ENCODE measurements at places on chromosomes 3 and 15.
A peak's percentile ranks its signal among the peaks of the same experiment; 100 is the strongest.

- no peak for DNase-seq
Measured at GRCh38 chr3:148938936-148939335, 52.4 kb upstream of the GYG1 start.

DNA sequence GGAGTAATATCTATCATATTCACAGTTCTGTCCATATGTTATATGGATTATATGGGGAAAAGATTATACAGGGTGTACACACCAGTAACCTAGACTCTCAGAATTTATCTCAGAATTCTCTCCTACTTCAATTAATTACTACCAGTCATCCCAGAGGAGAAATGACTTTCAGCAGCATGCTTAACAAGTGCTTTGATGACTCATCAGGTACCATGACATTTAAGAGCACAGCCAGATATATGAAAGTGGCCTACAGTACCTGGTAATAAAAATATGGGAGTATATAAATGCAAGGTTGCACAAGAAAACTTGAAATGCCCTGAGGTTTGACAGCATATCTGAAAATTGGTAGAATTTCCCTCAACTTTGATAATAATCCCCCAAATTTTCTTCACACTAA, 1273.0 kb downstream of the OTOL1 start:
- DNase-seq, result no peak

DNA sequence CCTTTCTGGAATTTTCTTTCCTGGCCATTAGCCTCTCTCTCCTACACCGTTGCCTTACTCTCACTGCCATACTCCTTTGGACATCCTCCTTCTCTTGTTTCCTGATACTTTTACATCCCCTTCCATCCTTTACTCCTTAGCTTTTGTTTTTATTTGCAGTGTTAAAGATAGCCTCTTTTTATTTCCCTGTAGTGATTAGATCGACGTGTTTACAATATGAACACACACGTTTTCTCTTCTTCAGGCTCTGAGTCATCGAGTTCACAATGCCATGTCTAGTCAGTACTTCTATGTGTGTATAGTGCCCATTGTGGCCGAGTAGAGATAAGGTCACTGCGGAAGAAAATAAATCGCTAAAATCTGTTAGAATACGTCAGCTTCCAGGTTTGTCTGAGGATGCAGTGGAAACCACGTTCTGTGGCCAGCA, 208.5 kb downstream of the LPP start:
- no peak for DNase-seq

- no peak for DNase-seq
Measured at GRCh38 chr15:51260202-51260601, 78.2 kb downstream of the CYP19A1 start.

DNA sequence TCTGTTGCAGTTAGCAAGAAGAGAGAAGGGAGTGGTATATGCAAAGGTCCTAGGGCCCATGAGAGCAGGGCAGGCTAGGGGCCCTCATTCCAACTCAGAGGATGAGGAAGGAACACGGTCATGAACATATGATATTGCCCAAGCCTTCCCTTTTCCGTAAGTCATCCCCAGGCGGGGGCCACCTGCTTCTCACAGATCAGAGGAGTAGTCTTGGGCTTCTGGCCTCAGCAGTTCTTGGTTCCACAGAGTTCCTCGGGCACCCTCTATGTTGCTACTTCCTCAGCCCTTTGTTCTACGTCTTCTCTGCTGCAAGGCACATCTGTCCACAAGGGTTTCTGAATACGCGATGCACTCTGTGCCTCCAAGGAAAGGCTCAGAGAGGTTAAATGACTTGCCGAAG, 25.3 kb downstream of the EPHB3 start:
- DNase-seq, result no peak

DNA sequence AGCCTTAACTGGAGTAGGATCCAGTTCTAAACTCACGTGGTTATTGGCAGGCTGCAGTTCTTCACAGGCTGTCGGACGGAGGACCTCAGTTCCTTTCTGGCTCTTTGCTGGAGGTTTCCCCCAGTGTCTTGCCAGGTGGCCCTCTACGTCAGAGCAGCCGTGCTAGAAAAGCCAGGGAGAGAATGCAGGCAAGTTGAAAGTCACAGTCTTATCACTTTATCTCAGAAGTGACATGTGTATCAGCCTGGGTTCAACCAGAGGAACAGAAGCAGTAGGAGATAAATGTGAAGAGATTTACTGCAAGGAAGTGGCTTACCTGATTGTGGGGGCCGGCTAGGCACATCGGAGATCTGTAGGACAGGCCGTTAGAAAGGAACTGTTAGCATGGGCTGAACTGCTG, 125.3 kb upstream of the BNIP2 start:
- DNase-seq, result no peak

DNA sequence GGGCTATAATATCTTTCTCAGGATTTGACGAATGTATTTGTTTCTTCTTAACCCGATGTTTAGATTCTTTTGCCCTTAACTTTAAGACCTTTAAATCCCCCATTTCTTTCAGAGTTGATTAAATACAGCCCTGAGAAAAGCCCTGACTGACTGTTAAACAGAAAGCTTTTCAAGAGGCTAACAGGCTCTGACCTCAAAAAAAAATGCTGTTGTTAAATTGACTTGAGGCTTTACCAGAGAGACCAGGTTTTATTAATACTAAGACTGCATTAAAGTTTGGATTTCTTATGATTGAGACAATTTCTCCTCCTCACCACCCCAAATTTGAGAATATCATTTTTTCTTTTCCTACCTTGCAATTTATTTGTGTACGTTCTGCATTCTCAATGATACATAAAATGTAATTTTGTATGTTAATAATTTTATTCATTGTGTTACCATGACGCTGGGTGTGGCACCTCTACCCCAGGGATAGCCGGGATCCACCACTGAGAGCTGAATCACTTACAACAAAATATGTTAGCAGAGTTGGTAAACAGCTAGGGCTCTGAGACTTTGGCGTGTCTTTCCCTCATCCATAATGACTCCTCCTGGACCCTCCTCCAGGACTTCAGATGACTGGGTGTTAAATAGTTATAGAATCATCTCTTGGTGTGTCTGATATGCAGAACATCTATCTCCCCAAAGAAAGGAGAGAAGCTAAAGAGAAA, 753.5 kb downstream of the NAALADL2 start:
- DNase-seq, result no peak

GRCh38 chr3:190504354-190505125, 9.3 kb upstream of the IL1RAP start:
- no peak for DNase-seq

GRCh38 chr3:151314137-151314536, 2.5 kb downstream of the GPR87 start:
- DNase-seq, result no peak

DNA sequence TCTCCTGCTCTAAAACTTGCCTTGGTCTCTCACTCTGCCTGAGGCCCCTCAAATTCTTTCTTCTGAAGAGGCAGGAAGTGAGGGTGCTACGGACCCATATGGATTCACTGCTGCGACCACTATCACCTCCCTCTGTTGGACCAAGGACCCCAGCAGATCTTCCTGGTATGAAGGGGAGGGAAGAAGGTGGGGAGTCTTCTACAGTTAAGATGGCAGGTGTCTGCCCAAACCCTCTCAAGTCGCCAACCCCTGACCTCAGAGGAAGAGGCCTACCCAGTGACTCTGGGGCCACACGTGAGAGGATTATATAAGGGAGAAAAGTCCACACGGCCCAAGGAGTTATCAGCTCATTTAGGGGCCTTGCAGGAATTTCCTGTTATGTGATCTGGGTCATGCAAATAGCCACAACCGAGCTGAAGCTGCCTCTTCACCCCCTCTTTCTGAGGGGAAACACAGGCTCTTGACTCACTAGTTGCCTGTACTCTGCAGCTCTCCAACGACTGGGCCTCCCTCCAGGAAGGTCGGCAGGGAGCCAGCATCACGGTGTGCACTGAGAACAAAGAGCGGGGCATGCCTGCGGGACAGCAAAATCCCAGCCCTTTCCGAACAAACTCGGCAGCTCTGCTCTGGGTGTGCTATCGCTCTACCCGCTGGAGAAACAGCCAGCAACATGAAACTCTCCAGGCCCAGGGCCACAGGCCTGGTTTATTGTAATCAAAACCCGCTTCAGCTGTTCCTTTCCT, 116.0 kb downstream of the XXYLT1 start:
- DNase-seq, result peak; percentile 88

GRCh38 chr3:46932455-46933225, 43.9 kb downstream of the CCDC12 start:
- no peak for DNase-seq

- peak; percentile 27 for DNase-seq
Measured at GRCh38 chr15:90762109-90762508, 45.0 kb downstream of the BLM start.

- DNase-seq, result no peak
Measured at GRCh38 chr3:167467848-167468611, 5.8 kb downstream of the SERPINI2 start.

GRCh38 chr15:49888734-49889133, 230.3 kb downstream of the ATP8B4 start:
- no peak for DNase-seq

DNA sequence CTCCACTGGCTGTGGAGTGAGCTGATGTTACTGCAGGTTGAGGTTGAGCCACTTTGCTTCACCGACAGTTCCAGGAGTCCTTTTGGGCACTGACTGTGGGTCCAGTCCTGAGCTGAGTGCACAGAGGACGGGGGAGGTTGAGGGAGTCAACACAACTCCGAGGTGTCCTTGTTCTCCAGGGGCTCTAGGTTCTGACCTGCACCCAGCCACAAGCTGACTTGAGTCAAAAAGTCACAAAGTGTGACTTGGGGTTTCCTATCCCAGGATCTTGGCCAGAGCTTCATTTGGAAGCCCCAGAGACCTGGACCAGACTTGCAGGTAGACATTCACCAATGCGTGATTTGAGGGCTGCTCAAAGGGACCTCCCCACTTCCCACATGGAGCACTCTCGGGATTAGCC, 95.0 kb downstream of the FAM43A start:
- DNase-seq, result no peak

DNA sequence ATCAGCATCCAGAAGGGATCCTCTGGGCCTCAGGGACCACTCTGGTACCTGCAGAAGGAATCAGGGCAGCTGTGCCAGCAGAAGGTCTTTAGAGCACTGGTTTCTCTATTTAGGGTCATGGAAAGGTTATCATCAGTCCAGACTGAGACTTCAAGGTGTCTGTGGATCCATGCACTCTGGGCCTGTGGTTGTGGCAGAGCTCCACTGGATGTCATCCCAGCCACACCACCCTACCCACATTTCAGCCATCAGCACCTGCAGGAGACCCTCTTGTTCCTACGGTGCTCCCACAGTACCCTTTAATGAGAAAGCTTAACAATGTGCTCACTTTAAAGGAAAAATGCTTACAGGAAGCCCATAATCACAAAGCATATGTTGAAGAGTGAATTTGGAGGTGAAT, 603.4 kb upstream of the CCDC54 start:
- DNase-seq, result no peak

DNA sequence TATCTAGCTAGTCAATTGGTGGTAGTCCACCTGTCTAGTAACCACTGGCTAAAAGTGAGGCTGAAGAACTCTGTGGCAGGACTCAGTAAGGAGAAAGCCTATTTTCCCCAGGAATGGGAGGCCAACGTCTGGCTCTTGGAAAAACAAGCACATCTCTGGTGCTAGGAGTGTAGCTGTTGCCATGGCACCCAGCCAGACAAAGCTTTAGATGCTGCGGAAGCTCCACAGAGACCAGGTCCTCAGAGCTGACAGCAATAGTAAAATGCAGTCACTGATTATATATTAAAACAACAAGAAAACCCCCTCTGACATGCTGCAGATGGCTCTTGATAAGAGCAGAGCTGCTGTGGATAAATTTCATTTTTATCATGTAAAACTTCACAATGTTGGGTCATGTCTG, 124.9 kb upstream of the STRIT1 start:
- no peak for DNase-seq

GRCh38 chr15:78993931-78994530, 49.2 kb upstream of the CTSH start:
- no peak for DNase-seq

DNA sequence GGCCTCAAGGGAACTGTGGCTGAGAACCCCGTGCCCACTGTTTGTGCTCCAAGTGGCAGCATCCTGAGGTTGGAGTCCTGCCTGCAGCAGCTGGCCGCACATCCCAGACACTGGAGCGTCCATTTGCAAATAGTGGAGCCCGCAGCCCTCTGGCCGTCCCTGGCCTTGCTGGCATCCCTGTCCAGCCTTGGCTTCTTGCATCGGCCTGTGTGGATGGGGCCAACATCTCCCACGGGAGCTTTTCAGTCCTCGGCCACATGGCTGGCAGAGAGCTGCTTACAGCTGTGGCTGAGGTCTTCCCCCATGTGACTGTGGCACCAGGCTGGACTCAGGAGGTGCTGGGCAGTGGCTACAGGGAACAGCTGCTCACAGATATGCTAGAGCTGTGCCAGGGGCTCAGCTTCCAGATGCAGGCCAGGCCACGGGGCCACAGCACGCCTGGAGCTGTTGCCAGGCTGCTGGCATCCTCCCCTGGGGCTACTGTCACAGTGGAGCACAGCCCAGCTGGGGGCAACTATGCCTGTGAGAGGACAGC, 71.2 kb downstream of the FAM43A start:
- DNase-seq, result no peak

GRCh38 chr15:70098461-70099166, 897 bp upstream of the TLE3 start:
- DNase-seq, result peak; percentile 73

DNA sequence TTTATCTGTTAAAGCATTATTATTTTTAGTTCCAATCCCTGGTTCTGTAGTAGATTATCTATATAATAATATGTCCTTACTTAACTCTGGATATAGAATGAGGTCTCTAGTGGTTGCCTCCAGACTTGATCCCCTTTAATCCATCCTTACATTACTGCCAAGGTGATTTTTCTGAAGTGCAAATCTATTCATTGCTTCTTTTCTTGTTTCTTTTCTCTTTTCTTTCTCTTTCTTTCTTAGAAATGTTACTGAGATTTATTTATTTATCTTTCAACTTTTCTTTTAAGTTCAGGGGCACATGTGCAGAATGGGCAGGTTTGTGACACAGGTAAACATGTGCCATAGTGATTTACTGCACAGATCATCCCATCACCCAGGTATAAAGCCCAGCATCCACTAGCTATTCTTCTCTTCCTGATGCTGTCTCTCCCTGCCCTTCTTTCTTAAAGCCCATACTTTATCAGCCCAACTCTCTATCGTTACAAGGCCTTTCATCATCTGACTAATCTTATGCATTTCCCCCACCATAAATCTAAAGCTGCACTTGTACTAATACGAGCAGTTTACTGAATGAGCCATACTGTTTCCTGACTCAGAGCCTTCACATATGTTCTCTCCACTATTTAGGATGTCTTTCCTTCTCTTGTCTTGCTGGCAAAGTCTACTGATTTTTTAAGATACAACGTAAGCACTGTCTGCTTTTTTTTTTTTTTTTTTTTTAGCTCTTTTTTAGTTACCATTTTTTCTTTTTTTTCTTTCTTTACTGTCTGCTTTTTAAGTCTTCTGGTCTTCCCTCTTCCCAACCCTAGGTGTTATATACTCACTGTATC, 4.6 kb downstream of the GLCE start:
- DNase-seq, result no peak
